ENCODE measurements at places on chromosomes 5 and 9.

DNA sequence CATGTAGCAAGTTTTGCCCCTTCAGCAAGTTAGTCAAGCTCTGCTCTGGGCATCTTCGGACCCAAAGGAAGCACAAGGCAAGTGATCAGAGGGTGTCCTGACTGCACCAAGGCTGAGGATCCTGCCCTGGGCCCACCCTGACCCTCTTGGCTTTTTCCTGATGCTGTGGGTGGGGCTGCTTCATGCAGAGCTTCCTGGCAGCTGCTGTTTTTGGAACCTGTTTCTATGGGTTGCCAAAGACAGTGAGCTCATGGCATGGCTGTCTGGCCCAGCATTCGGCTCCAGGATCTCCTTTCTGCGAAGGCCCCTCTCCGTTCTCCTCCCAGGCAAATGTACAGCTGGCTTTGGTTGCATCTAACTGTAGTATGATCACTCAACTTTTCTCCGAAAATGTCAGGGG lies 497.9 kb downstream of the ARHGEF28 start:
- DNase-seq, result no peak

GRCh38 chr5:37631939-37632338 lies 207.9 kb downstream of the GDNF start:
- no peak for DNase-seq

- DNase-seq, result no peak
Observed at GRCh38 chr9:134171316-134172197, 7.2 kb upstream of the RNU6ATAC start.

- DNase-seq, result no peak
Observed at GRCh38 chr5:109387408-109387974, 22.3 kb downstream of the PJA2 start.

GRCh38 chr5:127924606-127925005 lies 159.0 kb upstream of the SLC12A2 start:
- no peak for DNase-seq

GRCh38 chr9:82489201-82489821 lies 500.7 kb downstream of the SPATA31D1 start:
- DNase-seq, result no peak

Data from nephron progenitor cell (in vitro differentiated cells).